T-cell (primary cell): ENCODE measurements at places on chromosomes 16 and 17.

DNA sequence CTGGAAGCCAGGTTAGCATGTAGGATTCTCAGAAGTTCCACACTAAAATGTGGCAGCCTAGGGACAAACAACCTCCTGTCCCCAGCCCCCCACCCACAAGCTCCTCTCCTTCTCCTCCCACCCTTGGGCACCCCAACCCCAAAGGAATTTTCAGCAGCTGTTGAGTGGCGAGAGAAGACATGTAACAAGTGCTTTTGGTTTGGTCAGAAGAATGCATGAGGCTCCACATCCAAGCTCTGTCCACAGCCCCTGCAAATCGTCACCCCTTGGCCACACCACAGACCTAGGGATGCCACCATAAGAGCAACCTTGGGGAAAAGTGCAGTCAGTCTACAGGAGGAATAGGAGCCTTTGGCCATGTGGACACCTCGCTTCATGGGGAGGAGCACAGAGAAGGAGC, 11.9 kb upstream of the RAB37 start:
- no peak for DNase-seq

DNA sequence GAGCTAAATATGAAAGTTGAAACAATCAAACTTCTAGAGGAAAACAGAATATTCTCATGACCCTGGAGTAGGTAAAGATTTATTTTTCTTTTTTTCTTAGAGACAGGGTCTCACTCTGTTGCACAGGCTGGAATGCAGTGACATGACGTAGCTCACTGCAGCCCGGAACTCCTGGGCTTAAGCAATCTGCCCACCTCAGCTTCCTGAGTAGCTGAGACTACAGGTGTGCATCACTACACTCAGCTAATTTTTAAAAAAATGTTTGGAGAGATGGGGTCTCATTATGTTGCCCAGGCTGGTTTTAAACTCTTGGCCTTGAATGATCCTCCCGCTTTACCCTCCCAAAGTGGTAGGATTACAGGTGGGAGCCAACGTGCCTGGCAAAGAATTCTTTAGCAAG, 15.5 kb downstream of the IKZF3 start:
- no peak for DNase-seq

DNA sequence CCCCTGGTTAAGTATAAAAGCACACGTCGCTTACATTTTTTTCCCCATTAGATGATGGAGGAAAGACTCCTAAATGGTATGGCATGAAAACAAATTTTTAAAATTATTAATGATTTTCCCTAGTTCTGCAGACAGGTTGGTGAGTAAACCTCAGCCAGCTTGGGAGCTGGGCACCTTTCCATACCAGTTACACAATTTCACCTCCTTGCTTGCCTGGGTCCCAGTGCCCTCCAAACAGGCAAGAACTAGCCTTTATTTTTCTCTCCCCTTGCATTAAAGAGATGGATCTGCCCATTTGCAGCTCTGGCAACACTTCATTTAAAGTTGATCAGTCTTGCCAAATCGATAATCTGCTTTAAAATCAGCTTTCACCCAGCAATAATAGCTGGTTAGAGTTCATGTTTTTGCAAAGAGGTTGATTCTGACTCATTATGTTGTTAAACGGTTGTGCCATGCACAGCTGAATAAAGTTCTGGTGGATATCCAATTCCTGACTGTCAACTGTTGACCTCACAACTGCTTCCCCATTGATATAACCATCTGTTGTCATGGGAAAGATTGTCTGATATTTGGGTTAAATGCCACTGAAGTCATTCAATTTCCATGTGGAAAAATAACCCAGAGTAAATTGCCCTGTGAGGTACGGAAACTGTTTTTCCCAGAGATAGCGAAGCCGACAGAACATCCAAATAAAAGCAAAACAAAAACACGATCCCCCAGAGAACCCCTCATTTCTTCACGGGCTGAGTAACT, 1.3 kb downstream of the C17orf58 start:
- DNase-seq: no peak

DNA sequence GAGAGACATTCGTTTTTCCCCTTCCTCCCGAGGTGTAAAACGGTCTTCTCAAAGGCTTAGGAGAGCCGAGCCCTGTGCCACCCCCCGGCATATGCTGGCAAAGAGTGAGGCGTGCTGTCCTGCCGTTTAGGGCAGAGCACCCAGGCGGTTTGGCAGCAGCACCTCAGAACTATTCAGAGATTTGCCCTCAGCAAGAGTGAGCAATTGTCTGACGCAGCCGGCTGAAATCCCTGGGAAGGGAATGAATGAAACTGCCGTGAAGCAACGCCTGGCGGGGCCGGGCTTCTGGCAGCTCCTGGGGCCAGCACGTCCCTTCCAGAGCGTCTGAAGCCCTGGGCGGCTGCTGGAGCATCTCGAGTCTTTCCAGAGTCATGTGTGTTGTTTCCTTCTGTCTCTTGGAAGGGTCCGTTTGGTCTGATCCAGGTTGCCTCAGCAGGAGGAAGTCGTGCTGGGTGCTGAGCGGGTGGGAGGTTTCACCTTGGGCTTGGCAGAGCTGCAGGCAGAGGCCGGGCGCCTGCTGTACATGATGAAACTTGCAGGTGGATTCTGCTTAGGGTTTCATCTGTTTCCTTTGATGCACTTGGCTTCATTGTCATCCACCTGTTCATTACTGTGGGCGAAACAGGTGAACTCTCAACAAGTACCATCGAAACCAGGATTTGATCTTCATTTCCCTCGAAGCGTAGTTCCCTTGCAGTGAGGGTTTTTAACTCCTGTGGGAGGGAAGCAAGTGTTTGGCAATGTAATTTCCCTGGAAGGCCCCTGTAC, 35.4 kb downstream of the TBCD start:
- DNase-seq: no peak

DNA sequence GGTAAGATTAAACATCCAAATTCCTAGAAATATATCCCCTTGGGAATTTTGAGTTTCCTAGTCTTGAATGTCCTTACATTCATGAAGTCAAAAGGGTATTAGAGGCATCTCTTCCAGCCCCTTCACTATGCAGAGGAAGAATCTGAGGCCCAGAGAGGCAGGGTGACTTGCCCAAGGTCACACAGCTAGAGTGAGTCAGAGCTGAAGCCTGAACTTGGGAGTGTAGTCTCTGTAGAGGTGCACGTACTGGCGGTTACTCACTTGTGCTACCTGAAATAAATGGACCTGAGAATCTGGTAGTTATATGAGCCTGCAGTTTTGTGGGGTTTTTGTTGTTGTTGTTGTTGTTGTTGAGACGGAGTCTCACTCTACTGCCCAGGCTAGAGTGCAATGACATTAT, 164.0 kb downstream of the XYLT1 start:
- no peak for DNase-seq

DNA sequence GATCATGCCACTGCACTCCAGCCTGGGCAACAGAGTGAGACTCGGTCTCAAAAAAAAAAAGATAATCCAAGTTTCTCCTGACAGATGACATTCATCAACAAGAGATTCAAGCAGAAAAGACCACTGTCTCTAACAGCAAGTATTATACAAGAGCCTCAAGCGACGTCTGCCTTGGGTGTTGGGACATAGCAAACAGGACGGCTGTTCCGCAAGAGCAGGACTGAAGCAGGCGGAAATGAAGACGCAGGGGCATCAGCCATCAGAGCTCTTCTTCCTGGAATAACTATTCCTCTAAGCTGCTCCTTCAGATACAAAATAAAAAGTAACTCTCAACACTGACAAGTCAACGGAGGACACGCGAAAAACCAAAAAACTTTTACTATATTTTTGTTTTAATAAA, 54.0 kb downstream of the ANKRD11 start:
- DNase-seq: no peak

DNA sequence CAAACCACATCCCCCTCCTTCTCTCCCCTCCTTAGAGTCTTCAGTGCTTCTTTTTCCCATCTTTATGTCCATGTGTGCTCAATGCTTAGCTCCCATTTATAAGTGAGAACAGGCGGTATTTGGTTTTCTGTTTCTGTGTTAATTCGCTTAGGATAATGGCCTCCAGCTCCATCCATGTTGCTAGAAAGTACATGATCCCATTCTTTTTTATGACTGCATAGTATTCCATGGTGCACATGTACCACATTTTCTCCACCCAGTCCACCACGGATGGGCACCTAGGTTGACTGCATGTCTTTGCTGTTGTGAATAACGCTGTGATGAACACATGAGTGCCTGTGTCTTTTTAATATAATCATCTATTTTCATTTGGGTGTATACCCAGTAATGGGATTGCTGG, 44.3 kb downstream of the SLC39A11 start:
- no peak for DNase-seq
